Activated B cell treated with CpG ODN at 0.5 μM for 24 hours (primary cell): ENCODE measurements at places on chromosomes 12 and 14. TPM values are rescaled to one million over a fixed set of nuclear protein-coding genes. Genes with fewer than 3 reads are reported as not detected.

DNA sequence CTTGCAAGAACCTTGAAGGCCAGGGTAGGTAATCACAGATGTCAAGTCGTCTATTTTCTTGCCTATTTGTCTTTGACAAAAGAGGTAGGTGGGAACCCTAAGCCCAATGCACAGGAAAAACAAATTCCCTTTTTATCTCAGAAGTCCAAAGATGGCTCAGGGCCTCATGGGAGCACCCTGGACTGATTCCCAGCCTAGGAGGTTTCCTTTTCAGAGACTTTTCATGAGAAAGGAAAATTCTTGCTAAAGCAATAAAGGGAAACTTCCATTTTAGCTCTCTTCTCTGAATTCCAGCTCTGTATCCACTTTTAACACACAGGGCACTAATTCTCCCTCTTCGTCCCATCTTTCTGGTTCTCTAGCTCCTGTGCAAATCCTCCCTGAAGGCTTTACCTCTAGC lies 1.2 kb downstream of the ZNF641 start:
- no peak for DNase-seq

DNA sequence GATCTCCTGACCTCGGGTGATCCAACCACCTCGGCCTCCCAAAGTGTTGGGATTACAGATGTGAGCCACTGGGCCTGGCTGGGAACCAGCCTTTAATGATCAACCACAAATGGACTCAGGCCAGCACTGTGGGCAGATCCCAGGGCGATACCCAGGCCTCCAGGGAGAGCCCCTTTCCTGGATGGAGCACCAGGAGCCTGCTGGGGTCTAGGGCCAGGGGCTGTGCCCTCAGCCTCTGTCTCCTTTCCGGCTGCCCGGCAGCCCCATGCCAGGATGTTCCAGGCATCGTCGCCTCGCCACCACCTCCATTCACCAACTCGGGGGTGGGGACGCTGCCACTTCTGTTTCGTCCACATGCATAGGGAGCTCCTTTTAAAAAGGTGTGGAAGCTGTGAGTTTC lies 2.3 kb downstream of the ADGRD1 start:
- no peak for DNase-seq

DNA sequence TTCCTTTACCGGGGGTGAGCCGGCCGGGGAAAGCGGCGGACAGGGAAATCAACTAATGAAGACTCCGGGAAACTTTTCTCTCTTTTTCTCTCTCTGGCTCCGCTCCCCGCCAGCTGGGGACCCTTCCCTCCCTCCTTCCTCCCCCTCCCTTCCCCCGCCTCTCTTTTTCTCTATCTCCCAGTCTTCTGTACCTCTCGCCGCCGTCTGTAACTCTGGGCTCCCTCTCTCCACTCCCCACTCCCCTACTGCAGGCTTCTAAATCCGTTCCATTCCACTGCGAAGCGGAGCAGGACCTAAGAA lies 6.9 kb upstream of the HOXC11 start:
- no peak for DNase-seq

DNA sequence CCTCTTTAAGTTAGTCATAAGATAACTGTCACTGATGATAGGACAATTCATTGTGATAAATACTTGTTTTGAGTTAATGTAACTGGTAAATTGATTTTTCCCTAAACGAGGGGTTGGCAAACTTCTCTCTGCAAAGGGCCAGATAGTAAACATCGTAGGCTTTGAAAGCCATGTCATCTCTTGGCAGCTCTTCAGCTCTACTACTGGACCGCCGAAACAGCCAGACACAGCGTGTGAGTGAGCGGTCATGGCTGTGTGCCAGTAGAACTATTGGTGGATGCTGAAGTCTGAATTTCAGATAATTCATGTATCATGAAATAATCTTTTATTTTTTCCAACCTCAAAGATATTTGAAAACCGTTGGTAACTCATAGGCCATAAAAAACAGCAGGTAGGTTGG lies 9.9 kb downstream of the PIWIL1 start:
- no peak for DNase-seq

DNA sequence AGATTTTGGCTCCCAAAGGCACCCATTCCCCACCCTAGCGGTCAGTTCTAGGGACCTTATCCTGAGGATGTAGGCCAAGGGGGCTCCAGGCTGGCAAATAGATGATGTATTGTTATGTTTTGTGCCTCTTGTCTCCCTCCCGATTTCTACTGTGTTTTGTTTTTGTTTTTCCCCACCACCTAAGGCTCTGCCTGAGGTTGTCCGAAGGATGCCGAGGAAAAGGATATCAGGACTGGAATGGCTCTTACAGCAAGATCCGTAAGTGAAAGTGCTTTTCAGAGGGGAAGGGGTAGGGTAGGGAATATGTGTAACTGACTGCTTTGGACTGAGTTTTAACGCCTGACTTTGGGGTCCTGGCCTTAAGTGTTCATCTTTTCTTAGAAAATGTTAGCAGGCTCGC lies 6.6 kb downstream of the FOXG1 start:
- DNase-seq, result no peak

DNA sequence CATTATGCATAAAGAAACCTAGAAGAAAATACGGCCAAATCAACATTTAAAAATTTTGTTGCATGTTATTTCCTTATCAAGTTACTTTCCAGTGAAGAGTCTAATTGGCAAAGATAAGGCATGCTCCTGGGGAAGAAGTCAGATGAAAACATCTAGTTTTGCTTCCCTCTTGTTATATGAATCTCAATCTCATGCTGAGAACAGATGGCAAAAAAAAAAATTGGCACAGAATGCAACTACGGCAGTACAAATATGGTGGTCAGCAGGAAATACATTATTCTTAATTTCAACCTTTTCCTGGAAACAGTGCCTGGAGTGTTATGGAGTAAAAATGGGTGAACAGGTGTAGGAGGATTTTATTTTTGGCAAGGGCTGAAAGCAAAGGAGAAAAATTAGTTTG lies 32.8 kb downstream of the HECTD4 start:
- no peak for DNase-seq

- DNase-seq, result no peak
These were observed 52.3 kb downstream of the SOCS2 start for GRCh38 chr12:93624595-93625294.

- no peak for DNase-seq
These were observed 8.0 kb upstream of the TMEM119 start for GRCh38 chr12:108605690-108606406.

DNA sequence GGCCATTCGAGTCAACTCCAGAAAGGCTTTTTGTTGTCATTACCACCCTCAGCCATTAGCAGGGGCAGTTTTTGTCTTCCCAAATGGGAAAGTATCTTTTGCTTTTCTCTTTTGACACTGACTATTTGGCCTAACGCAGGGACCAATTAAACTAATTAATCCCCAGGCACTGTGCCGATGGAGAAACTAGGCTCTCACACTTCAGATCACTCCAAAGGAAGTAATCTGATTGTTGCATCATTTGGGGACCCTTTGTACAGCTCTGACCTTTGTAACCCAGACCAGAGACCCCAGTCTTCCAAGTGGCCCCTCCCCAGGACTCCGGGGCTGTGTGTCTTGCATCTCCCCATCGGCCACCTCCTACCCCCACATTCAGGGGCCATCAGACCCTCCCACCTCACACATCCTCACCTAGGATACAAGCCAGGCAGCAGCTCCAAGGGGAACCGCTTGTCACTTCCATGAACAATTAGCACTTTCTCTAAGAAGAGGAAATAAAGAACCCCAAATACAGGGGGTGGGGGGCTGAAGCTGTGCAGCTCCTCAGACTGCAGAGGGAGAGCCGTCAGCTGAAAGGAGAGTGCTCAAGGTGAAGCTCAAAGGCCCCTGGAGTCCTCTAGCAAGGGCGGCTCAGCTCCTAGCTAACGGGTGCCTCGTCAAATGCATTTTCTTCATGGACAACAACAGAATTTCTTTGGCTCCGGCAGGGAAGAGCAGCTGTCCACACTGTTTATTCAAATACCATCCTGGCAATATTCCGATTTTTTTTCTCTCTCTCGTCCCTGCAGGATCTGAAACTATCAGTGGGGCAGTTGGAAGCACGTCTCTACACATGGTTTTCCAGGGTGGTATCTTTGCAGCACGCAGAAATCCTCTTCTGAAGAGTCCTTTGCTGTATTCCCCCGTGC lies 64.3 kb upstream of the DIO3 start:
- no peak for DNase-seq

DNA sequence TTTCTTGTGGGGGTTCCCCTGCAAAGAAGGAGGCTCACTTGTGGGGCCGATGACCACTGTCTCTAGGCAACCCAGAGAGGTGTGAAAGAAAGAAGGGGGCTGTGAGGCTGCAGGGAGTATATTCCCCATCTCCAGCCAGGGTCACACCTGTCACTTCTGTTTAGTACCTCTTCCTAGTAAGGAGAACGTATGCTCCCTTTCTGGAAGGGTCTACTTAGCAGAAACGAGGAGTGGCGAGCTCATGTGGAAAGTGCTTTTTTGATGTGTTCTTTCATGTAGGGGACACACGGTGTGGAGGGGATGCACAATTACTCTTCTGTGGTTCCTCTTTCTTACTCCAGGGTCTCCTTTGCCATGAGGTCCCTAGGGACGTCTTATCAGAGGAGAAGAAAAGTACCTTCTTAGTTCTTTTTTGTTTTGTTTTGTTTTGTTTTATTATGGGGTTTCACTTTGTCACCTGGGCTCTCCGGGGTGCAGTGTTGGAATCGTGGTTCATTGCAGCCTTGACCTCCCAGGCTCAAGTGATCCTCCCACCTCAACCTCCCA lies 58.3 kb downstream of the PRKCH start:
- DNase-seq, result no peak

GRCh38 chr12:125070112-125070511 lies 4.9 kb downstream of the AACS start:
- DNase-seq, result no peak

GRCh38 chr14:91412939-91413338 lies 4.7 kb downstream of the CCDC88C start:
- DNase-seq, result no peak

DNA sequence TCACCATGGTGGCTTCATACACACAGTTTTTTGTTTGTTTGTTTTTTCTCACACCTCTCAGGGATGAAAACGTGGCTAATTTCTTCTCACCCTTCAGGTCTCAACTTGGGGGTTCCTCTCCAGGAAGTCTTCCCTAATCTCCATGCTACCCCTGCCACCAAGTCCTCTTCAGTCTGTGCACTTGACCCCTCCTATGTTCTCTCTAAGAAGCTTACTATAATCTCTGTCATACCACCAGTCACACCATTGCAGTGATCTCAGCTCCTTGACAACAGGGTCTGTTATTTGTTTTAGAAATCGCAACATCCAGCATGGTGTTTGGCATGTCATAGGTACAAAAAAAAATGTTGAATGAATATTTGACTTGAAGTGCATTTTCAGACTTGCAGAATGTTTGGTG lies 83.4 kb downstream of the PRORP start:
- DNase-seq, result no peak

DNA sequence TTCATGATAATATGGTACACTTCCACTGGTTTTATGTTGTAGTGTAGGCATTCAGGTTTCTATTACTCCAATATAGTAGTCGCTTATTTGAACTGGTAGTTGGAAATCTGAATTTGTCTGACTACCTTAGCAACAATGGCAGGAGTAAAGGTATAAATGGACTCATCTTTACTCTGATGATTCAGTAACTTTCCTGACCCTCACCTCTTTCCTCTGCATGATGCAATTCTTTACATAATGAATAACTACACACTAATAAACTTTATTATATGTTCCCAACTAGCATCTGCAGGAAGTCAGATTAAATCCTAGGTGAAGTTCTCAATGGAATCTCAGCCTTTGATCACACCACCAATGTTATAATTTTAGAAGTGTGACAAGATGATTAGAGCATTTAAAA lies 70.5 kb upstream of the ATP2B1 start:
- no peak for DNase-seq

- no peak for DNase-seq
These were observed 109.3 kb upstream of the MYF6 start for GRCh38 chr12:80598004-80598606.

- no peak for DNase-seq
These were observed 168.1 kb downstream of the ADGRD1 start for GRCh38 chr12:131121705-131122405.

- no peak for DNase-seq
These were observed 4.8 kb downstream of the ELK3 start for GRCh38 chr12:96198965-96199364.

DNA sequence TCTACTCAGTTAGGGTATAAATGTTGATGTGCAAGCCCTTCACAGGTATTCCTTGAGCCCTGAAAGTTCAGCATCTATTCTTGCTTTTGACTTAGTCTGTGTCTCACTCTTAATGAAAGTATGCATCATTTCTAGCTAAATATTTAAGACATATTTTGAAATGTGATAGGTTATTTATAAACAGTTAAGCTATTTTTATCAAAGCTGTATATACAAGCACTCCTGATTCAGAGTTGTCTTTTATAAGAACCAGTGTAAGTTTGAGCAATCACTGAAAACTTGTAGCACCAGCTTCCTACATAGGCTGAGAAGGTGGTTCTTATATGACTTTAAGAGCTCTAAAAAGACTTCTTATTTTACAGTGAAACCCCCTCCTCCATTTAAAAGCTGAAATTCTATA lies 98.6 kb downstream of the MYF5 start:
- DNase-seq, result no peak

- no peak for DNase-seq
These were observed 66.6 kb downstream of the DAAM1 start for GRCh38 chr14:59254911-59255545.

- DNase-seq, result no peak
These were observed 2.2 kb downstream of the SLC38A2 start for GRCh38 chr12:46370380-46370734.

DNA sequence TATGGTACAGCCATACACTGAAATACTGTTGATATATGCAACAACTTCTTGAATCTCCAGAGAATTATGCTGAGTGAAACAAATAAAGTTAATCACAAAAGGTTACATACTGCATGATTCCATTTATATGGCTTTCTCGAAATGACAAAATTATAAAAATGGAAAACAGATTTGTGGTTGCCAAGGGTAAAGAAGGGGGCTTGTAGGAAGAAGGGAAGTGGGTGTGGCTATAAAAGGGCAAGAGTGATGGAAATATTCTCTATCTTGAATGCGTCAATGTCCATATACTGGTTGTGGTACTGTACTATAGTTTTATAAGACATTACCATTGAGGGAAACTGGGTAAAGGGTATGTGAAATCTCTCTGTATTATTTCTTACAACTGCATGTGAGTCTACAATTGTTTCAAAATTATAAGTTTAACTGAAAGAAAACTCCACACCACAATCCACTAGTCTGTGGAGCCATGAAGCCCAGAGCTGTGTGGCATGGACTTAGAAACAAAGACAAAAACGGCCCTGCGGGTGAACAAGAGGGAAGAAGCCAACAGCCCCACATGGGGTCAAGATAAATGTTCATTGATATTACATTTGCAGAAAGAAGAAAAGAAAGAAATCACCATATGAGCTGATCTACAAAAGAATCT lies 18.3 kb upstream of the TSPAN11 start:
- no peak for DNase-seq

The SYNJ2BP gene
- total RNA-seq, result 14.3 and 16.5 TPM in 2 replicates

The TMTC1 gene
- not detected in 2 replicates for total RNA-seq

The NOPCHAP1 gene
- total RNA-seq, result 26.4 and 30.0 TPM in 2 replicates

The HOXC6 gene
- total RNA-seq, result not detected in 2 replicates

The CFAP54 gene
- 0.44 and 0.64 TPM in 2 replicates for total RNA-seq

The LMNTD1 gene
- not detected in 2 replicates for total RNA-seq

The RND1 gene
- total RNA-seq, result 4.9 and 5.9 TPM in 2 replicates
